ENCODE measurements at places on chromosomes 6 and 20.

DNA sequence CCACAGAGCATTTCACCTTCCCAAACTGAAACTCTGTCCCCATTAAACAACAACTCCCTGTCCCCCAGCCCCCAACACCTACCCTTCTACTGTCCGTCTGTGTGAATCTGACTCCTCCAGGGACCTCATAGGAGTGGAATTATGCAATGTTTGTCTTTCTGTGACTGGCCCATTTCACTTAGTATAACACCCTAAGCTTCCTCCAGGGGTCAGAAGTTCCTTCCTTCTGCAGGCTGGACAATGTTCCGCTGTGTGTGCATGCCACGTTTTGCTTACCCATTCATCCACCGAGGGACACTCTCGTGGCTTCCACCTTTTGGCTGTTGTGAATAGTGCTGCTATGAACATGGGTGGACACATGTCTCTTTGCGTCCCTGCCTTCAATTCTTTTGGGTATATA is 37.6 kb upstream of the MPC1 start:
- no peak for DNase-seq

DNA sequence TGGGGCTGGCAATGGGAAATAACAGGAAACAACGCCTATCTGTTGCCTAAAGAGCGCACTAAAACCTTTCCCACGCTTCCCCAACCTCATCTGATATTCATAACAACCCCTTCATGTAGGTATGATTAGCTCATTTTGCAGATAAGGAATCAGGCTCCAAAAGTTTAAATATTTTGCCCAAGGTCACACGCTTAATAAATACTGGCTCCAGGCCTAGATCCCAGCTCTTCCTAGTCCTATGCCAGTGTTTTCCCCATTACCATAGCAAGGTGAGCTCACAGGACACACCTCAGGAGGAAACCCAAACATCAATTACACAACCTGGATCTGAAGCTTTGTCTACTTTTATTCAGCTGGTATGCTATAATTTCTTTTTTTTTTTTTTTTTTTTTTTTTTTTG is 19.6 kb downstream of the MBOAT1 start:
- no peak for DNase-seq

GRCh38 chr6:17536586-17536985 is 63.5 kb upstream of the FAM8A1 start:
- DNase-seq = no peak

DNA sequence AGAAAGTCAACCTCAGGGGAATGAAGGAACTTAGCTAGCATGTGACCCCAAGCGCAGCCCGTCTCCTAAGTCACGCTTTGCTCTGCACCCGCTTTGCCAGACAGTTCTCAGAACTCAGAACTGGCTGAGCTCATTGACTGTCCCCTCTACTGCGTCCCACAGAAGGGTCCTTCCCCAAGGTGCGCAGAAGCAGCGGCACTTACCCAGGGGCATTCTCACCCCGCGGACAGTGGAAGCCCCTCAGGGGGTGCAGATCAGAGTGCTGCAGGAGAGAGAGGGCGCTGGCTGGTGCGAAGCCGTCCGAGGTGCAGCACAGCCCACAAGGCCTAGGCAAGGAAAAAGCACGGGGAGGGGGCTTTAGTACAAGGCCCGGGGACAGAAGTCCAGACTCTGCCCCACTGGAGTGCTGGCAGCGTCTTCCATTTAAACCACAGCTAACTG is 807 bp downstream of the SNHG17 start:
- peak; percentile 18 for DNase-seq

DNA sequence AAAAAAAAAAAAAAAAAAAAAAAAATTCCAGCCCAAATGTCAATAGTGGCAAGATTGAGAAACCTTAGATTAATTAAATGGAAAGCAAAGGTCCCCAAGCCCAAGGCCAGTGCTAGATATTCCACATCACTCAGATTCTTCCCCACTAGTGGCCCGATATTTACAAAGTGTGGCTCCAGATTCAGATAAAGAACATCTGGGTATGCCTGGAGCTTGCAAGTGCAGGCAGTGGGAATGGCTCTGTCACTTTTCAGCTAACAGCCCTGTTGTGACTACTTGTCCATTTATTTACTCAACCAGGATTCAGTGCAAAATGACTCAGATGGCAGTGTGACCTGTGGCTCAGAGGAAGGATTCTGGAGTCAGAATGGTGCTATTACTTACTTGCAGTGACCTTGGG is 8.2 kb upstream of the KCNB1 start:
- no peak for DNase-seq

GRCh38 chr6:136550045-136550329 is 235 bp downstream of the MAP7 start:
- no peak for DNase-seq

DNA sequence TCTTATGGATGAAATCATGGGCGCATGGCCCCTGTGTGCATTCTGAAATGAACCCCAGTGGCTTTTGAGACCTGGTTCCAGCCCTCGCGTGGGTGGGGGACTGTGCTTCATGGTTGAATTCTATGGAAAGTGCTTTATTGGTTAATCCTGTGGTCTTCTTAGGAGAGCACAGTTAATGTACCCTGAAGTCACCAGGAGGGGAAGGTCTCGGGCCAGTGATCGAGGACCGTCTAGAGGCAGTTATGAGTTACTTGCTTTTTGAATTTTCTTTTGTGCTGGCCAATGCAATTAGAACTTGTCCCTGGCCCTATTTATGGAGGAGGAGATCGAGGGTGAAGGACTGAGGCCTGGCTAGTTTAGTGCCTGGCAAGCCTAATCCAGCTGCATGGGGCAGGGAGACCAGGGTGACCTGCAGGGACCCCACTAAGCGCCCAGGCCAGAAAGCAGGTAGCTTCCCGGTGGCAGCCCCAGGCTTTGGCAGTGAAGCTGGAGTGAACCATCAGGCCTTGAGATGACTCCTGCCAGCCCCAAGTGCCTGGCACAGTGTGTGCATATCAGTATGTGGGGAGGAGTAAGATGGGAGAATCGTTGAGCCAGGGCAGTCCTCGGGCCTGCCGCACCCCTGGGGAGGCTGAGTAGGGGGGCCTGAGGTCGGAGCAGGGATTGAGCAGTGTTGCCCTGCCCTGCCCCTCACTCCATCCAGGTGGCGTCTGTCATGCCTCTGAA is 144.6 kb upstream of the RNF24 start:
- no peak for DNase-seq

GRCh38 chr6:106764353-106764980 is 135.1 kb downstream of the QRSL1 start:
- no peak for DNase-seq

GRCh38 chr20:51306521-51307358 is 235.8 kb downstream of the NFATC2 start:
- DNase-seq = peak; percentile 67

- no peak for DNase-seq
Observed at GRCh38 chr6:47203266-47203937, 106.3 kb downstream of the TNFRSF21 start.

DNA sequence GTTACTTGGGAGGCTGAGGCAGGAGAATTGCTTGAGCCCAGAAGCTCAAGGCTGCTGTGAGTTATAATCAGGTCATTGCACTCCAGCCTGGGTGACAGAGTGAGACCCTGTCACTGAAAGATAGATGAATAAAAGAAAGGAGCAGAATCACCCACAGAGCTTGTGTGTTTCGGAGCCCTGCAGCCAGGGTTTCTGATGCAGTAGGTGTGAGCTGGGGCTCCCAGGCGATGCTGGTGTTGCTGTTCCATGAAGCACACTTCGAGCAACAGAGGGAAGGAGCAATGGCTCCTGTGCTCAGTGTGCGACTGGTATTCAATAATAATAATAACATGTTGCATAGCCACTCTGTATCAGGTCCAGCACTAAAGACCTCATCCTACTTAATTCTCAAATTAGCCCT is 197.5 kb upstream of the CST7 start:
- no peak for DNase-seq

DNA sequence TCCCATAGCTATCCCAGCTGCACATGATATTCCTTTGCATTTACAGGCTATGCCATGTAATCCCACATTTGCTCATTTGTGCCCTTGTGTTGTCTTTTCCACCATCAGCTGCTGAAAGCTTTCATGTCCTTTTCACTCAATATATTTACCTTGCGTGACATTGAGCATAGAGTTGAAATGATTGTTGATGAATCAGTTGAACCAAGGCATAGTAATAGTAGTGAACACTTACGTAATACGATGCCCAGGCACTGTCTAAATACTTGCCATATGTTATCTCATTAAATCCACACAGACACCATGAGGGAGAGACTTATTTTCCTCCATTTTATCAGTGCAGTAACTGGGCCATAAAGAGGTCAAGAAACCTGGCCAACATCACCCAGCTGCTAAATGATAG is 13.1 kb downstream of the RNF8 start:
- no peak for DNase-seq

- no peak for DNase-seq
Observed at GRCh38 chr20:24273251-24273650, 196.2 kb upstream of the SYNDIG1 start.

GRCh38 chr6:169807229-169807628 is 55.8 kb downstream of the ERMARD start:
- DNase-seq = no peak

- DNase-seq = no peak
Observed at GRCh38 chr6:13914351-13914750, 10.4 kb upstream of the RNF182 start.

DNA sequence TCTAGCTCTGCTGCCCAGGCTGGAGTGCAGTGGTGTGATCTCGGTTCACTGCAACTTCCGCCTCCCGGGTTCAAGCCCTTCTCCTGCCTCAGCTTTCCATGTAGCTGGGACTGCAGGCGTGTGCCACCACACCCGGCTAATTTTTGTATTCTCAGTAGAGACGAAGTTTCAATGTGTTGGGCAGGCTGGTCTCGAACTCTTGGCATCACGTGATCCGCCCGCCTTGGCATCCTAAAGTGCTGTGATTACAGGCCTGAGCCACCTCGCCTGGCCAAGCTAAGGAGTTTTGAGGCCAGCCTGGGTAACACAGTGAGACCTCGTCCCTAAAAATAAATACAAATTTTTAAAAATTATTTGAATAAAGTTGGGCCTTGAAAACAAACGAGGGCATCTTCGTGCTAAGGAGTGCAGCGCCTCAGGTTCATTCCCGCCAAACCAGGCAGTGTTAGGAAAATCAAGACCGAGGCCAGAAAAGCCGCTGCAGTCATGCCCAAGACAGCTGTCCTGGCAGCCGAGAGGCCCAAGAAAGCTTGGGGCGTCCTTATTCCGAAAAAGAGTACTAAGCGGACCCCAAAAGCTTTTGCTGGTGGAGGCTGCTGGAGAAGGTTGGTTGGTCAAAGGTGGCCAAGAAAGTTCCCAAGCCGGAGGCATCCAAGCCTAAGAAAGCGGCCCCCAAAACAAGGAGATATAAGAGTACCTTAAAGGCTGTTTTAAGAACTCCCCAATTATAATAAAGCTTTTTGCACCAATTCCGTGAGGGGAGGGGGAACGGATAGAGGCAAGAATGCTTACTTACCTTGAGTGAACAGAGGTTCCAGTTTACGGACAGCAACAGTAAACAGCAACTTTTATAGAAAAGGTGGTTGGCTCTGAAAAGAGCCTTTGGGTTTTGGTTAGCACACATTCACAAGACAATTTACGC is 109.0 kb downstream of the HFE start:
- peak; percentile 11 for DNase-seq

DNA sequence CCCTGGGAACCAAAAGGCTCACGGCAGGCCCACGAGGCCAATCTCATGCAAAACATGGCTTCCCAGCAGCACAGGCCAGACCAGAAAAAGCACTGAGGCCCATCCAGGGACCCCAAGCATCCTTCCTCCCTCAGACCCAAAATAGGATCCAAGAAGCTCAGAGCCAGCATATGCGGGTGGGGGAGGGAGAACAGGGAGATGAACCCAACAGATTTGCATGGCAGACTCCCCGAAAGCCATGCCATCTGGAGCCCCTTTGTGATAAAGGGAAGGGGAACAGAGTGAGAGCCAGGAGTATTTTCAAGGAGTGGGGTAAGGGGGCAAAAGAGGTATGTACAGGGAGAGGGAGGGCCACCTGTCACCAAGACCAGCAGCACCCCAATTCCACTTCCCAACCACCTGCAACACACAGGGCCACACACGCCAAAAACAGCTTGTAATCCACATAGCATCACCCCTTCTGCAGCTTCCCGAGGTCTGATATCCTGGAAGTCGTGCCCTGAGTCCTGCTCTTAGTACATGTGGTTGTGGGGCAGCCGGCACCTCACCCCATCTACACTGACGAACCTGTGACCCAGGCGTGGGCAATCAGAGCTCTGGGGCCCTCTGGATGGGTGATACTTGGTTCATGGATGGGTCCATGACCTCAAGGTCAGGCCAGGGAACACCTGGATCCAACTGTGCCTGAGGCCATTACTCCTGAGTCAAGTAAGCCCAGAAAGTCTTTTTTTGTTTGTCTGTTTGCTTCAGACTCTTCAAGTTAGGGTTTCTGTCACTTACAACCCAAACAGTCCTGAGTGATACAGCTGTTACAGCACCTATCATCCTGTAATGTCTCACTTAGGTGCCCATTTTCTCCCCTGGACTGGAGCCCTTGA is 24.4 kb downstream of the PREX1 start:
- DNase-seq = no peak

GRCh38 chr6:159929819-159930218 is 39.0 kb downstream of the MAS1 start:
- peak; percentile 61 for DNase-seq

GRCh38 chr6:51502996-51503395 is 584.4 kb downstream of the PKHD1 start:
- no peak for DNase-seq

DNA sequence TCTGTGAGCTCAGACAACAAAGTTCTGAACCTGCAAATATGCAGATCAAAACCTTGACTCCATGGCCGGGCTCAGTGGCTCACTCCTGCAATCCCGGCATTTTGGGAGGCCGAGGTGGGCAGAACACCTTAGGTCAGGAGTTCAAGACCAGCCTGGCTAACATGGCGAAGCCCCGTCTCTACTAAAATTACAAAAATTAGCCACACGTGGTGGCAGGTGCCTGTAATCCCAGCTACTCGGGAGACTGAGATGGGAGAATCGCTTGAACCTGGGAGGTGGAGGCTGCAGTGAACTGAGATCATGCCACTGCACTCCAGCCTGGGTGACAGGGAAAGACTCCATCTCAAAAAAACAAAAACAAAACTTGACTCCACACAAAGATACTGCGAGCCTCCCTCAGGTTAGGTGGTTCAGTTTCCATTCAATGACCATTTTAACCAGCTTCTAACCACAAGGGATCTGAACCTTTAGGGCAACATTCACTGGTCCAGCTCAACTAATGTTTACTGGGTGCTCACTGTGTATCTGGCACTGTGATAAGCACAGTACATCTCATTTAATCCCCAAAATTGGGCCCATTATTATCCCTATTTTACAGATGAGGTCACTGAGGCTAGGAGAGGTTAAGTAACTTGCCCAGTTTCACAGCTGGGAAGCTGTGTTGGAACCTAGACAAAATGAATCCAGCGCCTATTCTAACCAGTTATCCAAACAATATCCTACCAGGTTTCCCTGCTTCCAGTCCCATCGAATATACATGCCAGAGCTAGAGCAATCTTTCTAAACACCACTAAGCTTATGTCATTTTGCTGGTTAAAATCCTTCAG is 1.8 kb downstream of the SNRPB start:
- no peak for DNase-seq

- DNase-seq = no peak
Observed at GRCh38 chr6:107102414-107102805, 12.9 kb downstream of the BEND3 start.

DNA sequence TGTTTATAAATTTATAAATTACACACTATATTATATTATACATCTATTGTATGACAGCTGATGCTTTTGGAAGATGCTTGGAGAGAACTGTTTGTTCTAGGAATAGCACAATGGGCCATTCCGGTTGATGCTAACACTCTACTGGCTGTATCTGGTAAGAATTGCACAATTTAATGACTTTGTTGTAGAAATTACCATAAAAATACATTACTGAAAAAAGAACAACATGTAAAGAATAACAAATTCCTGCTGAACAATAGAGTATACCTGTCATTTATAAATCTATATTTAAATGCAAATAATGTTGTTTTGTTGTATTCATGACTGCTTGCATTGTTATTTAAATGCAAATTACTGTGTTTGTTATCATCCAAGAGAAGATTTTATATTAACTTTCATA is 14.4 kb downstream of the NR2E1 start:
- no peak for DNase-seq
